CD4-positive, alpha-beta T cell treated with Interleukin-4 for 1 hour (primary cell): ENCODE measurements at places on chromosomes 16 and 17.
A peak's percentile ranks its signal among the peaks of the same experiment; 100 is the strongest.

GRCh38 chr16:64969221-64969620, 152.6 kb downstream of the CDH11 start:
- no peak for DNase-seq

DNA sequence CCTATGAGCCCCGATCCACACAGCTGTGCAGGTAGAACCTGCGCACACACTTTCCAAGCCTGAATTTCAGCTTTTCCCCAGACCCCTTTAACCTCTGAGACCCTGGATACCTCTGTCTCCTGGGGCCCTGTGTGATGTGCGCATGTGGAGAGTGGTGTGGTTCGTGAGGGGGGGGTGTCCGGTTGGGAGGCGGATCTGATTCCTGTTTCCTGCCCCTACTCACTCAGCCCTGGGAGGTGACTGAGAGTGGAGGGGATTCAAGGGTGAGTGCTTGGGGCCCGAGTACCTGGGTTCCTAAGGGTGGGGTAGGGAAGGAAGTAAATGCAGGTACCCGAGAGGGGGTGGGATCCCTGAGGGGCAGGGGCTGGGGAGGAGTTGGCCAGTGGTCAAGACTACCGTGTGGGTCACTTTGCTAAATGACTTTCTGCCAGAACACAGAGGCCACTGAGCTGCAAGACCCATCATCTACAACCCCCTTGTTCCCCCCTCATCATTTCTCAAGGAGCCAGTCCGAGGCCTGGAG, 621 bp downstream of the ARHGEF15 start:
- no peak for DNase-seq

DNA sequence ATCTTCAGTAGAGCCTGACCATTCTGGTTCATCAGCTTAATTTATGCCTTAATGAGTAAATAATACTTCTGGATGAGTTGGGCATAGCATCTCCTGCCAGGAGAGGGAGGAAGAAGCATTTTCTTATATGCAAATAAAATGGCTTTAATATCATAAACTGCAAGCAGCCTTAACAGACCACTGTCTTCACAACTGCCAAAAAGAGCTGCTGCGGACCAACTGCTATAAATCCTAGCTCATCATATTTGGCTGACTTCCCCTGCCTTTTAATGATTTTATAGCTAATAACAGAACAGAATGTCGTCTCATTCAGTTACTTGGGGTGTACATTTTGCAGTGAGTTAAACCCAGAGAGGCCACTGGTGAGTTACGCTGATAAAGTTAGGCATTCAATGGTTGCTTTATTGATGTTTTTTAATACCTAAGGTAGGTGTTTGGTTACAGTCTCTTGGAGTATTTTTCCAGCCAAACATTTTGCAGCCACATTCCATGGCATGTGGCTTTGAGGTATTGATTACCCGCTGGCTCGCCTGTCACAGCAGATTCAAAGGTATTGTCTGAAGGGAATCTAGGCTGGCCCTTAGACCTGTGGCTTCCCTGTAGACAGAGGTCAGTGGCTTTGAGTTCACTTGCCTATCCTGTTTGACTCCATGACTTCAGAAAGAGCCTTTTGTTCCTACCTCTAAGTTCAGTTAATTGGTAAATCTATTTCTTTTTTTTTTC, 16.4 kb downstream of the FAM20A start:
- DNase-seq: no peak

DNA sequence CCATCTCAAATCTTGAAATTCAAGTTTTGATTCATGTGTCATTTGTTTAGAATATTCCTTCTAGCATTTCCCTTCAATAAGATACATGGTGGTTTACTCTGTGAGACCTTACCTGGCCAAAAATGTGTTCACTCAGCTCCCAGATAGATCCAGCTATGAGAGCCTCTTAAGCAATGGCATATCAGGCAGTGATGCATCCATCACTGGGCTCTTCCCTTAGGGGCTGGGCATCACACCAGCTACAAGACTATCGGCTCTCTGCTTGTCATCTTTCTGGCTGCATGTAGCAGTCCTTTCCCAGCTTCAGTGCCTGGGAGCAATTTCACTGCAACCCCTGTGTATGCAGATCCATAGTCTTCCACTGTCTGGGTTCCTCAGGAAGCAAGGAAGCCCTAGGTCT, 40.6 kb downstream of the GOSR1 start:
- DNase-seq: no peak

DNA sequence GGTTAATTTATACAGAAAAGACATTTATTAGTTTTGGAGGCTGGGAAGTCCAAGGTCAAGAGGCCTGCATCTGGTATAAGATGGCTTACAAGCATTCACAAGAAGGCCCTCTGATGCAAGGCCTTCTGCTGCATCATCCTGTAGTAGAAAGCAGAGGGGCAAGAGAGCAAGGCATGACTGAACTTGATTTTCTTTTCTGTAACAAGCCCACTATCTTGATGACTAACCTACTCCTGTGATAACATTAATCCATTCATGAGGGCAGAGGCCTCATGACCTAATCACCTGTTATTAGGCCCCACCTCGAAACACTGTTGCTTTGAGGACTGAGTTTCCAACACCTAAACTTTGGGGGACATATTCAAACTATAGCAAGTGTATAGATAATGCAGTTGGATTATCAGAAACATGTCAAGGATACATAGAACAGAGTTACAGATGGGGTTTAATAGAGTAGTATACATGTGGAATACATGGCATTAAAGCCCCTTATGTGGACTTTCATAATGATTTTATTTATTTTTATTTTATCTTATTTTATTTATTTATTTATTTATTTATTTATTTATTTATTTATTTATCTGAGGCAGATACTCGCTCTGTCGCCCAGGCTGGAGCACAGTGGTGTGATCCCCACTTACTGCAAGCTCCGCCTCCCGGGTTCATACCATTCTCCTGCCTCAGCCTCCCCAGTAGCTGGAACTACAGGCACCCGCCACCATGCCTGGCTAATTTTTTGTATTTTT, 88.2 kb downstream of the CHD9 start:
- DNase-seq: no peak

DNA sequence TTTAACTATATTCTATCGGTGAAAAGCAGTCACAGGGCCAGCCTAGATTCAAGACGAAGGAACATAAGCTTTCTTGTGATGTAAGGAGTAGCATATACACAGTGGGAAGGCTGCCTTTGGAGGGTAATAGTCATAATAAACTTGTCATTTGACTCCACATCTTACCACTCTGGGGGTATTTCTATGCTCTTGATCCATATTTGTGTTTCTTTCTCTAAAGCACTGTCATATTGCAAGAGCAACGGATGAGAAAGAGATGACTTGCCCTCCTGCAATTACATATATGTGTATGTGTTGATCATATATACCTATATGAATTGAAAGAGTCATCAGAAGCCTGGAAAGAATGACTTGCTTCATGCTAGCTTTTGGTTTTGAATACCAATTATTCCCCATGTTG, 225.4 kb upstream of the HS3ST3A1 start:
- no peak for DNase-seq

- DNase-seq: no peak
Measured at GRCh38 chr17:42290577-42290976, 2.3 kb downstream of the STAT5A start.

DNA sequence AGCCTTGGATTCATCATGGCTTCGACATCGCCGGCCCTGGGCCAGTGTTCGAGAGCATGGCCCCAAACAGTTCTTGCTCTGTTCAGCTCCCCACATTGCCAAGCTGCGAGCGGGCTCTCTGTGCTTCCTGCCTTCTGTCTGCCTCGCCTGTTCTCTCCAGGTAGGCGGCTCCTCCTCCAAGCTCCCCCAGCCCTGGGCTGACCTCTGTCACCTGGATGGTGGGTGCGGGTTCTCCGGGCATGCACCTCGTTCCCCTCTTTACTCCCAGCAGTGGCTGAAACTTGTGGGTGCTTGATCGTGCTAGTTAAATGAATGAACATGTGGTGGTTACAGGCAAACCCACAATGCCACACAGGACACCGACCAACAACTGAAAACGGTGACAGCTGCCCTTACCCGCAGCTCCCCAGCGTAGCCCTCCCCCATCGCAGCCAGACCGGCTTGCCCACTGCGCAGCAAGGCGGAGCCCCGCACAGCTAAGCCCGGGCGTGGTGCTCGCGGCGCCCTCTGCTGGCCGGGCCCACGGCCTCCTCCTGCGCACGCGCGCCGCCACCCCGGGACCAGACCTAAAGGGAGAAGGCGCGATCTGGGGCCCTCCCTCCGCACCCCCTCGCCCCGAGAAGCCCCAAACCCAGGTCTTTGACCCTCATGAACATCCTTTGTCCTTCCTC, 23.0 kb upstream of the EIF1 start:
- DNase-seq: peak; percentile 91

DNA sequence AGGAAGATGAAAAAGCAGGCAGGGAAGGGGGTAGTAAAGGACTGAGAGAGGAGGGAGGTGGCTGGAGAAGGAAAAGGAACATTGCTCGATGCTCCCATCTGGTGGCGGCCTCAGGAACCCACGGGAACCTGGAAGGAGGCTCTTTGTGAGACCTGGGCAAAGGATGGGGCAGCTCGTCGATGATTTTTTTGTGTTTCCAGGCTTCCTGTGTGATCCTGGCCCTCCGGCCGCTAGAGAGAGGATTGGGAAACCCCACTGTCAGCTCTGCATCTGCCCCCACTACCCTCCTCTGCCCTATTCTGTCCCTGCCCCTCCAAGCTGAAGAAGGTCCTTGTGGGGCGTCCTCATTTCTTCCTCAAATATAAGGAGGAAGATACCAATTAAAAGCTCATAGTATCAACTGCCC, 6.6 kb downstream of the WFIKKN2 start:
- DNase-seq: peak; percentile 52

GRCh38 chr16:48225456-48225855, 18.6 kb upstream of the LONP2 start:
- no peak for DNase-seq

GRCh38 chr17:77099997-77100396, 40.8 kb upstream of the SEC14L1 start:
- peak; percentile 28 for DNase-seq

- DNase-seq: no peak
Measured at GRCh38 chr17:37123941-37124820, 175.4 kb downstream of the AATF start.

- DNase-seq: no peak
Measured at GRCh38 chr17:17922070-17922614, 50.1 kb downstream of the TOM1L2 start.

DNA sequence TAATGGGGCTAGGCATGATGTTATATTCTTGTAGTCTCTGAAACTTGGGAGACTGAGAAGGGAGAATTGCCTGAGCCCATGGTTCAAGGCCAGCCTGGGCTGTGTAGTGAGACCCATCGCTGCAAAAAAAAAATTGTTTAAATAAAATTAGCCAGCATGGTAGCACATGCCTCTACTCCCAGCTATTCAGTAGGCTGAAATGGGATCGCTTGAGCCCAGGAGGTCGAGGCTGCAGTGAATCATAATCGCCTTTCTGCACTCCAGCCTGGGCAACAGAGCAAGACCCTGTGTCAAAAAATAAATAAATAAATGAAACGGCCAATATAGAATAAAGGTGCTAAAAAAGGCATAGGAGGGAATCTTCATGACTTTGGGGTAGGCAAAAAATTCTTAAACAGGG, 13.9 kb upstream of the SLX4 start:
- no peak for DNase-seq

- DNase-seq: no peak
Measured at GRCh38 chr17:45821147-45821546, 23.5 kb upstream of the SPPL2C start.

- DNase-seq: no peak
Measured at GRCh38 chr16:79871906-79872305, 271.4 kb upstream of the MAF start.

- no peak for DNase-seq
Measured at GRCh38 chr17:65005858-65006257, 50.7 kb downstream of the GNA13 start.

- no peak for DNase-seq
Measured at GRCh38 chr16:70715055-70715858, 29.4 kb upstream of the MTSS2 start.

DNA sequence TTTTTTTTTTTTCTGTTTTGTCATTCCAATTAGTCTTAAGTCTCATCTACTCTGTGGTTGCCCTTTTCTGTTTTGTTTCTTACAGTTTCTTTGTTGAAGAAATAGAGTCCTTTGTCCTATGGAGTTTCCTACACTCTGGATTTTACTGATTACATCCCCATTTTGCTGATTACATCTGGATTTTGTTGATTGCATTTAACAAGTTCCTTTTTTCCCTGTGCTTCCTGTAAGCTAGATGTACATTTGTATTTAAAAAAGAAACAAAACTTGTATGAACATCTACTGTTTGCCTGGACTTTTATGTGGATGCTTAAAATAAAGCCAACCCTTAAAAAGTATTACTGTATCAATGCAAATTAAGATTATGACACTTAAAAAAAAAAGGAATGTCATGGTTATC, 147.6 kb downstream of the CHD9 start:
- DNase-seq: no peak

DNA sequence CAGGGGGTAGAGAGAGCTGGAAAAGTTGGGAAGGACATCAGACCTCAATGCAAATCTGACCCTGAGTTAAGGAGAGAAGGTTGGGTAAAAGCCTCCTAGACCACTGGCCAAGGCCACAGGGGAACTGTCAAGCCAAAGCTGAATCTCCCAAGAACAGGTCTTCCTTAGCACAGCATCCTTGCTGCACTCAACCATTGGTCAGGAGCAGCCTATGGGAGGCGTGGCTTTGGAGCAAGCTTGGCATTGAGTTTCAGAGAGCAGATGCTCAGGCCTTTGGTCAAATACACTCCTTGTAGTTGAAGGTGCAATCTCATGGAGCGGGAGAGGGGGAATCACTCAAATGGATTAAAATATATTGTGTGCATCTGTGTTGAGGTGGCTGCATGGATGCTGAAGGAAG, 21.8 kb downstream of the SOX9 start:
- no peak for DNase-seq

GRCh38 chr16:2964475-2965336, 631 bp downstream of the KREMEN2 start:
- DNase-seq: peak; percentile 71
